ENCODE measurements at places on chromosomes 16 and 17.
A peak's percentile ranks its signal among the peaks of the same experiment; 100 is the strongest.

- DNase-seq, result no peak
Observed at GRCh38 chr17:5897275-5897911, 172.8 kb upstream of the WSCD1 start.

DNA sequence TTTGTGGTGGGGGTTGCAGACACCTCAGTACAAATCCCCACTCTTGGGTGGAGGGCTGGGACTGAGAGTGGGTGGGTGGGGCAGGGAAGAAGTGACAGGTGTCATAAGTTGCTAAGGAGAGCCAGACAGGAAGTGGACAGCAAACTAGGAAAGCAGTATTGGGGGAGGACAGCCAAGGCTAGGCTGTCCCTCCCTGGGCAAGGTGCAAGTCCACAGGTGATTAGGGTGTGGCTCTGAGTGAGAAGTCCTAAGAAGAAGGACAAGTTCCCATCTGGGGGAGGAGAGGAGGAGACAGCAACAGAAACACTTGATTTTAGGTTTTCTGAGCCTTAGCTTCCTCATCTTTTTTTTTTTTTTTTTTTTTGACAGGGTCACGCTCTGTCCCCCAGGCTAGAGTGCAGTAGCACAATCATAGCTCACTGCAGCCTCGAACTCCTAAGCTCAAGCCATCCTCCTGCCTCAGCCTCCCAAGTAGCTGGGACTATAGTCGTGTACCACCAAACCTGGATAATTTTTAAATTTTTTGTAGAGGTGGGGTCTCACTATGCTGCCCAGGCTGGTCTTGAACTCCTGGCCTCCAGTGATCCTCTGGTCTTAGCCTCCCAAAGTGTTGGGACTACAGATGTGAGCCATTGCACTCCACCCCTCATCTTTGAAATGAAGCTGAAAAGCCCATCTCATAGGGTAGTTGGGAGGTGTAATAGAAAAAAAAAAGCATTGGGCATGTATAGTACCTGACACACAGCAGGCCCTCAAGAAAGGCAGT is 2.5 kb downstream of the MAPK3 start:
- DNase-seq, result no peak

DNA sequence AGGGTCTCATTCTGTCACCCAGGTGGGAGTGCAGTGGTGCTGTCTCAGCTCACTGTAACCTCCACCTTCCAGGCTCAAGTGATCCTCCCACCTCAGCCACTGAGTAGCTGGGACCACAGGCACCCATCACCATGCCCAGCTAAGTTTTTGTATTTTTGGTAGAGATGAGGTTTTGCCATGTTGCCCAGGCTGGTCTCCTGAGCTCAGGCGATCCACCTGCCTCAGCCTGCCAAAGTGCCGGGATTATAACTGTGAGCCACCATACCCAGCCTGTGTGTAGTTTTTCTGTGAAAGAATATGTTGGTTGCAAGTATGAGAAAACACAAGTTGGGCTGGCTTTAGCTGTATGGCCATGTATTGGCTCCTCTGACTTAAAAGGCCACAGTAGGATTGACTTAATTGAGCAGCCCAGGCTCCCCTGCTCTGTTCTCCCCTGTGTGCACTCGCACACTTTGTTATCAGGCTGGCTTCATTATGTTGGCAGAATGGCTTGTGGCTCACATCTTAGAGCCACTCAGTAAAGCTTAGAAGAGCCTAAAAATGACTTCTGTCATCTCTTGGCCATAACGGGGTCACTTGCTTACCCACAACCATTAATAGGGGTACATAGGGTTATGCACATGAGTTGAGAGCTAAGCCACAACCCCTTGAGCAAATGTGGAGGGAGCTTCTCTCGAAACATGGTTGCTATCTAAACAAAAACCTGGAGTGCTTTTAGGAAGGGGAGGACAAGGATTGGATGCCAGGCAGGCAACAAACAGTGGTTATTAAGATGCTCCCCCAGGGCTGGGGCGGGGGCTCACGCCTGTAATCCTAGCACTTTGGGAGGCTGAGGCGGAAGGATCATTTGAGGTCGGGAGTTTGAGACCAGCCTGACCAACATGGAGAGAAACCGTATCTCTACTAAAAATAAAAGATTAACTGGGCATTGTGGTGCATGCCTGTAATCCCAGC is 6.1 kb downstream of the HAPSTR1 start:
- DNase-seq, result no peak

GRCh38 chr17:77392376-77393273 is 251.9 kb downstream of the SEC14L1 start:
- DNase-seq, result no peak

GRCh38 chr17:69761767-69762321 is 313.2 kb upstream of the KCNJ16 start:
- no peak for DNase-seq

DNA sequence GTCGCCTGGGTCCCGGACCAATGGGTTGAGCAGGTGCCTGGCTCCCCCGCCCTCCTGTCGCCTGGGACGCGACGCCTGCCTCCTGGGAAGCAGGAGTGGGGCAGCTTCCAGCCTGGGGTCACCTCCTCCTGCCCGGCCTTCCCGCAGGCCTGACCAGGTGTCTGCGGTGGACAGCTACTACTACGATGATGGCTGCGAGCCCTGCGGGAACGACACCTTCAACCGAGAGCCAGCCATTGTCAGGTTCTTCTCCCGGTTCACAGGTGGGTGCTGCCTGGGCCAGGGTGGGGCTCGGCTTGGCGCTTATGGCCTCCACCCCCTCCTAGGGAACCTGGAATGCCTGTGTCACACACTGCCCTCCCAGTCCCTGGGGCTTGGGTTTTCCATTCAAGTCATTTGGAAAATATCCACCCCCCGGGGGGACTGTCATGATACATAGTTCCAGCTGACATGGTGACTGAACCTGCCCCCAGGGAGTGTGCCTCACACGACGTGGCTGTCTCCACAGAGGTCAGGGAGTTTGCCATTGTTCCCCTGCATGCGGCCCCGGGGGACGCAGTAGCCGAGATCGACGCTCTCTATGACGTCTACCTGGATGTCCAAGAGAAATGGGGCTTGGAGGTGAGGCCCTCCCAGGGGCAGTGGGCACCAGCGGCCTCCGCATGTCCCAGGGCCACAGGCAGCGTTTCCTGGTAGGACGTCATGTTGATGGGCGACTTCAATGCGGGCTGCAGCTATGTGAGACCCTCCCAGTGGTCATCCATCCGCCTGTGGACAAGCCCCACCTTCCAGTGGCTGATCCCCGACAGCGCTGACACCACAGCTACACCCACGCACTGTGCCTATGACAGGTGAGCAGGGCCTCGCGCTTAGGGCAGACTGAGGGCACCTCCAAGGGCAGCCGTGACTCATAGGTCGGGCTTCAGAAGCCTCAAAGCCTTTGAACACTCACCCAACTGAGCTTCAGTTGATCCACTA is 2.3 kb downstream of the DNASE1 start:
- peak; percentile 68 for DNase-seq

All from stimulated activated CD4-positive, alpha-beta T cell treated with anti-CD3 and anti-CD28 coated beads, Interleukin-4, amount 100 ng/mL, for 4 hours (primary cell).